Progenitor cell of endocrine pancreas (in vitro differentiated cells): ENCODE measurements at places on chromosomes 13 and 19. TPM values are rescaled to one million over a fixed set of nuclear protein-coding genes. Genes with fewer than 3 reads are reported as not detected.

The YJEFN3 gene
- 22.6 and 27.6 TPM in 2 replicates for total RNA-seq

The PLPP2 gene
- 46.3 and 52.7 TPM in 2 replicates for total RNA-seq

The FCAR gene
- total RNA-seq = not detected in 2 replicates

The PRODH2 gene
- total RNA-seq = 5.3 TPM in 2 replicates

The DCLK1 gene
- 3.8 and 3.9 TPM in 2 replicates for total RNA-seq

The AP1M2 gene
- 107 and 110 TPM in 2 replicates for total RNA-seq

The RFPL4AL1 gene
- total RNA-seq = not detected in 2 replicates

The PCP2 gene
- total RNA-seq = 1.0 and 2.0 TPM in 2 replicates

The ZNF66 gene
- total RNA-seq = 30.6 and 31.2 TPM in 2 replicates

The NOTCH3 gene
- total RNA-seq = 201 and 203 TPM in 2 replicates

The FFAR1 gene
- 0.33 and 0.74 TPM in 2 replicates for total RNA-seq

DNA sequence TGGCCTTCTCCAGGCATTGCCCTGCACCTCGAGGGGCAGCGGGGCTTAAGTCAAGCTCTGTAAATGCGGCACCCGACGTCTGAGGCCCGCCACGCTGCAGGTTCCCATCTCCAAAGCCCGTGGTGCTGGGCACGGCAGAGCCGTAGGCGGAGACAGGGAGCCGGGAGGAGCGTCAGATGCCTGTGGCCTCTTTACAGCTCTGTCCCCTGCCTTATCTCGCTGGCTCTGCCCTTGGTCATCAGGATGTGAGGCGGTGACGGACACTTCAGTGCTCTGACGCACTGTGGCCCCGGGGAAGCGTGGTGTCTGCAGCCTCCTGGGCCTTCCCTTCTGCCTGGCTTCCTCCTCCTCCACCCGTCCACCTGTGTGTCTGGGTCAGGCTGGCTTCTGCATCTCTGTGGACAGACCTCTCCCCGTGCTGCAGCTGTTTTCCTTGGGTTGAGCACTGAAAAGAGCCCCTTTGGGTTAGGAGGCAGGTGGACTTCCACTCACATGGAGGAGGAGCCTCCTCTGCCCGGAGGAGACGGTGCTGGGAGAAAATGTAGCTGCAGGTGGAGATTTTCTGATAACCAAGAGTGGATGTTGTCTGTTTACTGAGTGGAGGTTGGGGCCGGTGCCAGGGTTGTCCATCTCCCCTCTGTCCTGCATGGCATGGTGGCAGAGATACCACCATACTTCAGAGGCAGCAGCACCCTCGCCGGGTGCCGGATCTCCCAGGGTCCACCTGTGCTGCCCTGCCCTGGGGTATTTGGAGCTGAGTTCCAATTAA, 14.6 kb downstream of the MCF2L start:
- DNase-seq = no peak

GRCh38 chr19:46546194-46546896, 50.7 kb upstream of the PNMA8B start:
- no peak for DNase-seq

DNA sequence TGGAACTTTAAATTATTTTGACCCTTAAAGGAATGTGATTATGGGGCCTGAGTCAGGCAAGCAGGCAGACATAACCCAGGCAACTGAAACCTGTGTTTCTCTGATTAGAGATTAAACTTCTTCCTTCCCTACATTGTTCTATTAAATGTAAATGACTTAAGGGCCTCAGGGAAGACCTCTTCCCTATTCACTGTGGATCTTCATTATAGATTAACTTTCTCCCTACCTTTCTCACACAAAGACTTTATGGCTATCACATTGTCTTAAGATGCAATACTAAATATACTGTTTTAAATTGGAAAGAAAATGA, 8.8 kb upstream of the METTL21C start:
- no peak for DNase-seq

- no peak for DNase-seq
Observed at GRCh38 chr13:31282741-31283455, 83.1 kb downstream of the B3GLCT start.

- DNase-seq = peak; percentile 80
Observed at GRCh38 chr19:42184401-42184861, 33.0 kb downstream of the DEDD2 start.

DNA sequence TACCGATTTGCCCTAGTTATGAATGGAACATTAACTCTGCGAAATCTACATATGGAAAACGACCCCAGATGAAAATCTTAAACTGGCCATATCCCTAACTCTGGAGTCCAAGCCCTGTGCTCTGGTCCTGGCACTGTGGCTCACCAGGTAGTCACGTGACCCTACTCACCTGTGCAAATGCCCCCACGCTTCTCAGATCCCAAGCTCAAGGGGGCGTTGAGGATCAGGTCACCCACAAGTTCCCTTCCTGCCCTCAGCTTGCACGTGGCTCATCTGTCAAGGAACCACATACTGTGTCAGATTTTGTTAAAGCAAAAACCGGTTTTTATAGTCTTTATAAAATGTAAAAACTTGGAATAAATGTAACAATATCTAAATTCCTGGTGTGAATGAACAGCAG, 324.0 kb downstream of the SHISA2 start:
- DNase-seq = no peak

DNA sequence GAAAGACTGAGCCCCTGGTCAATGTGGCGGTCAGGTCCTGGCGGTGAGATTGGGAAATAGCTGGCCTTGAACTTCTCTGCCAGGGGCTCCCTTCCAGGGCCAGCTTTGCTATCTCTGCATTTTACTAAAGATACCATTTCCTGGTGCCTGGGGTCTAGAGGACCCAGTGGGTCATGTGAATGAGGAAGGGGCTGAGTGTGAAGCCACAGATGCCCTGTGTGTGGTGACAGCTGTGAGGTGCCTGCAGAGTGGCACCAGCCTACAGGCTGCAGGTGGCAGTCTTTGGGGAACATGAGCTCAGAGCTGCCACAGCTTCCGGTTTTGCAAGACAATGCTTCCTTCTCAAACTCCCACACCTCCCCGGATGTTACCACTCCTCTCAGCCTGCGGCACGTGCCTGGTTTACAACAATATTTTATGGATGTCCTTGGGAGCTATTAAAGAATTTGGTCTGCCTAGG, 5.2 kb upstream of the MLNR start:
- no peak for DNase-seq

GRCh38 chr13:26897706-26898550, 137.3 kb upstream of the GPR12 start:
- no peak for DNase-seq

GRCh38 chr19:1672769-1673644, 20.6 kb upstream of the TCF3 start:
- DNase-seq = no peak

DNA sequence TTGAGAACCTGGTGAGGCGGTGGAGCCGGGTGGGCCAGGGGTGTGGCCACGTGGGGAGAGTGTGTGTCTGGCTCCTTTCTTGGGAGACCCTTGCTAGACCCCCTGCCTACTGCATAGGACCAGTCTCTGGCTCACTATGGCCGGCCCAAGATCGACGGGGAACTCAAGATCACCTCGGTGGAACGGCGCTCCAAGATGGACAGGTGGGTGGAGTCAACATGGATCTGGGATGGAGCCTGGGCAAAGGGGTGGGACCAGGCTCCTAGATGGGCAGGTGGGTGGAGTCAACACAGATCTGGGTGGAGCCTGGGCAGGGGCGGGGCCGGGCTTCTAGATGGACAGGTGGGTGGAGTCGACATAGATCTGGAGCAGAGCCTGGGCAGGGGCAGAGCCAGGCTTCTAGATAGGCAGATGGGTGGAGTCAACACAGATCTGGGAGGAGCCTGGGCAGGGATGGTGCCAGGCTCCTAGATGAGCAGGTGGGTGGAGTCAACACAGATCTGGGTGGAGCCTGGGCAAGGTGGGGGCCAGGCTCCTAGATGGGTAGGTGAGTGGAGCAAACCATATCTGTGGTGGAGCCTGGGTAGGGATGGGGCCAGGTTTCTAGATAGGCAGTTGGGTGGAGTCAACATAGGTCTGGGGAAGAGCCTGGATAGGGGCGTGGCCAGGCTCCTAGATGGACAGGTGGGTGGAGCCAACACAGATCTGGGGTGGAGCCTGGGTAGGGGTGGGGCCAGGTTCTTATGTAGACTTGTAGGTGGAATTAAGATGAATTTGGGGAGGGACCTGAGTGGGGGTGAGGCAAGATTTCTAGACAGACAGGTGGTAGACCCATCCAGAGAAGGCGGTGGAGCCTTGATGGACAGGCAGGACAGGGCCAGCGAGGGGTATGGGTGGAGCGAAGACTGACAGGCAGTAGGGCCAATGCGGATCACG, 56.5 kb downstream of the VAV1 start:
- DNase-seq = no peak

- no peak for DNase-seq
Observed at GRCh38 chr13:40145139-40145538, 489.7 kb downstream of the COG6 start.

DNA sequence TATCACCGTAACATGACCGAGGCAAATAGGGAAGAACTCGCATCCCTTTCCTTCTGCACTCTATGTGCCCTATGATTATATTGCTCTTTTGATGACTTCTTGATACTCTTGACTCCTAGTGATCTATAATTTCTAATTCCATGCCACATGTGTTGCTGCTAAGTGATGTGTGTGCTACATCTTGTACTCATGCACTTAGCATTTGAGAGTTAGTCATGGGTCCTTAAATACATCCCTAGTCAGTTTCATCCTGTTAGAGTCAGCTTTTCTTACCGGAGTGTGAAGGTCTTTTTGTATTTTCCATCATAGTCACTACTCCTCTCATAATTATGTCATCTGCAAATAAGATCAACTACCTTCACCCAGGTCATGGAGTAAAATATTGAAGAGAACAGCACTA, 30.2 kb downstream of the RXFP2 start:
- DNase-seq = no peak

DNA sequence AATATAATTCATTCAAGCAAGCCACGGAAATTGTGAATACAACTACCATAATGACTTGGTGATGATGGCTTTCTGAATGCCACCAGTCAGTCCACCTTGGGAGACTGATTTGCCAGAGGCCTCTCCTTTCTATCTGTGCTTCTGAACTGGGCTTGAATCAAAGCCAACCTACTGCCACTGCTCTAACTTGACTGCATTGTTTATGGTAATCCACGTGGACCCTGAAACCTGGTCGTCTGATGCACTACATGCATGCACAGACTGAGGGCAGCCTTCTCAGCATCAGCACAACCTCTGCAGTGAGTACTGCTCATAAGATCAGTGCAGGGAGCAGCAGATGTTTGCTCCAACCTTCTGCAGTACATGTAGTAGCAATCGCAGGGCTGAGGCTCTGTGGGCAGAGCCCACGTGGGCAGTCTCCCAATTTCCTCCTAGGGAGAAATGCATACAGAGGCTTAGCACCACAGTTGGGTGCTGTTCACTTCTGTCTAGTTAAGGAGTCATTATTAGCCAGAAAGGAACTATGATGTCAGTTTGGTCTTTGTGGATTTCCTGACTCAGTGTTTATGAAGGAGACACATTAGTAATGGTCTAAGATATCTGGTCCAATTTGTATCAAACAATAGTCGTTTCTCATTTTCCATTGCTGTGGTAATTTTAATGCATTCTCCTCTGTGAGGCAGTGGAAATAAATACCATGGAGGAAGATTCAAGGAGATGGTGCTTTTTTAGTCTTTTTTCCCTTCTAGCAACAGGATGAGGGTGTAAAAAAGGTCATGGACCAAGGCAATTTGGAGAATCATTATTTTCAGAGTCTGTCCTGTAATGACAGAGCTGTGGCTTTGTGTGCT, 82.5 kb downstream of the AKAP11 start:
- DNase-seq = no peak

- DNase-seq = no peak
Observed at GRCh38 chr13:78420814-78421213, 182.5 kb downstream of the POU4F1 start.

DNA sequence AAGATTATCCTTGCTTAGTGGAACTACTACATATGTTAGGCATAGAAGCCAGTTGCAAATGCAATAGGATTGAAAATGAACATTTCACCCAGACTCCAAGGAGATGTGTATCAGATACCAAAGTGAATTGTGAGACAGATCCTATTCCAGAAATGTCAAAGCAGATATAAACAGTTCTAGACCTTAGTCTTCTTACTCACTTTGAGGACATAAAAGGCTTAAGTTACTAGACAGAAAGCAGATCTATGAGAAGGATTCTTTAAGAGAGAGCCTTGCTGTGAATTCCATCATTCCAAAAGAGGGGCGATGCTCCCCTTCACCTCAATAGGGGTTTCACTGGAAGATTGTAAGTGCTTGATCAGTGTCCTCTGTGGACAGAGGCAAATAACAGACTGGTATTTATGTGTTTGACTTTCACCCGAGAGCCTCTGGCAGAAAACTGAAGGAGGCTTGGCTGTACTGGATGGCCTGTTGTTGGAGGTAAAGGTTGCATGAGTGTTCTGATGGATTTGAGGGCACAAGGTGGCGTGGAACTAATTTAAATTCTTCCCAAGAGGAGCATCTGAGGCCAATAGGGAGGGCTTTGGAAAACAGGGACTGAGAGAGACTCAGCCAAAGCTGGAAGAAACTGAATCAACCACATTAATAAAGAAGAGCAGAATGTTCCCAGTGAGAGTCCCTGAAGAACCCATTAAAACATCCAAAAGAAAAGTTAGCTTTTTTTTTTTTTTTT, 194.8 kb downstream of the DCLK1 start:
- DNase-seq = no peak

- no peak for DNase-seq
Observed at GRCh38 chr19:51365211-51365964, 800 bp downstream of the ETFB start.

- no peak for DNase-seq
Observed at GRCh38 chr13:30394751-30395191, 27.5 kb upstream of the UBE2L5 start.

- DNase-seq = no peak
Observed at GRCh38 chr19:3404324-3405260, 38.2 kb downstream of the NFIC start.

DNA sequence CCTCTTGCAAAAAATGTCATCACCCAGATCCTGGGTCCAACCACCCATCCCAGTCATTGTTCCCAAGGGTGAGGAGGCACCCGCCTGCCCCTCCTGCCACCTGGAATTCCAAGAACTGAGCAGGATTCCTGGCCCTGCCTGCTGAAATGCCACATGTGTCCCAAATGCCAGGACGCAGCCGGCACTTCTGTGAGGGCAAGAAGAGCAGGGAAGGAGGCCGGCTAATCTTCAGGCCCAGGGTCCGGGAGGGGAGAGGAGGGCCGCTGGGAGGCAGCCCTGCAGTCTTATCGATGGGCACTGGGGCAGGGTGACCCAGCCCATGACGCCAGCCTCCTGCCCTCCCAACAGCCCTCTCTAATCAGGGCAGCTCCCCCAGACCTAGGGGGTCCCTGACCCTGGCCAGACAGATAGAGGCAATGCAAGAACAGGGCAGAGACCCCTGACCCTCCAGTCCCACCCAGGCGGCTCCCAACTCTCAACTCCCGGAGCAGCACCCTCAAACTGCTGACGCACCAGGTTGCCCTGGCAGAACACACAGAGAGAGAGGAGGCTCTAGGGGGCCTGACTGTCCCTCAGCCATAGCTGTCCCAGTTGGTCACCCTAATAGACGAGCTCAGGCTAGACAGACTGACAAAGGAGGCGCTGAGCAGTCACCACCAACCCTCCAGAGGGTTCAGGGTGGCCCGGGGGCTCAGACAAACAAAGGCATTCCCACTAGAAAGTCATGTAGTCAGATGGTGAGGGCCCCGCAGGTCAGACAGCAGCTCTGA, 1.5 kb downstream of the MFSD12 start:
- DNase-seq = no peak

- DNase-seq = no peak
Observed at GRCh38 chr13:112231451-112232083, 144.6 kb upstream of the SPACA7 start.
